Cortex of kidney (tissue), 1 donor: ENCODE measurements at places on chromosomes 2 and 18.

DNA sequence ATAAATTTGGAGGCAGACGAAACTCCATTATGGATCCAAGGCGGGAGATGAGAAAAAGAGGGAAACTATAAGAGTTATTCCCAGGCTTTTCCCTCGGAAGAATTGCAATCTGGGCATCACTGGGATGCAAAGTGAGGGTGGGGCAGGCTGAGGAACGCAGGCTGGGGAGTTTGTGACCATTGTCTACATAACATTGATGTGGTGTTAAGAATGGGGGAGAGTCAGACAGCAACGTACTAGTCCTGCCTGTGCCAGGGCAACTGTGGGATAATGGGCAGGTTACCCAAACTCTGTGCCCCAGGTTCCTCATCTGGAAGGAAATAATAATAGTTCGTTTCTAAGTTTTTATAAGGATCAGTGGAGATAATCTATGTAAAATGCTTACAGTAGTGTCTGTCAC is 84.4 kb upstream of the SIX2 start:
- DNase-seq: no peak

DNA sequence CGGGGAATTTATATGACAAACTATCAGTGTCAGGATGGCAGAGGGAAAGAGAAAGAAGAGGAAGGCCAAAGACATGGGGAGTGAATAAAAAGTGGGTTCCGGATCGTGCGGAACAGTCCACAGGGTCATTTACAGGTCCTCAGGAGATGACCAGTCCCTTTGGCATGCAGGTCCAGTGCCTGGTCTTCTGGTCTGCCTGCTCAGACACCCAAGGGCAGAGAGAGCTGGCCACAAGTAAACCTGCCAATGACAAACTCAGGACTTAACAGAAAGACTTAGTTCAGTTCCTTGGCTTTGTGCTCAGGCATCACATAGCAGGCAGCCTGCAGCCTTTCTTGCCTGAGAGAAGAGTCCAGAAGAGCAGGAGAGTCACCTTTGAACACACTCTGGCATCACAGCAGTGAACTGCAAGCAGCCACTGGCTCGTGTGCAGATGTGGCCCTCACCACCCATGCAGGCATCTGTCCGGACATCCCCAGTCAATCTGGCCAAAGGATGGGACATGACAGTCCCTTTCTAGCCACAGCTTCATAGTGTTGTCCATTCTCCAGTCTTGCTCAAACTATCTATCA is 14.0 kb downstream of the TMEM127 start:
- DNase-seq: no peak

DNA sequence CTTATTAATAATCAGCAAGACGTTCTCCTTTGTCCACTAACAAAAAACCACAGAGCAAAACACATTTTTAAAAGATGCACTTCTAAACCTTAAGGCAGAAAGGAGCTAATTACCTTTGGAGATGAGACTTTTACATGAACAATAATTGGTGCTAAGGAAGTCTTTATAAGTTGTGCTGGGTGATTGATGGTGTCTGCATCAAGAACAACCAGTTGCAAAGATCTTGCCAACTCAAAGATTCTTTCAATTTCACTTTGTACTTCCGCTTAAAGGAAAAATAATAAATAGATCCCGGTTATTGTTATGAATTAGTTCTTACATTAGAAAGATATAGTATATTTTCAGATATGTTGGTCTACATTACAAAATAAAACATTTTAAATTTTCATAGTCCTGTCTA is 26.9 kb upstream of the ARL5A start:
- no peak for DNase-seq

GRCh38 chr2:54903736-54904554 is 146.3 kb downstream of the RTN4 start:
- no peak for DNase-seq
